Midbrain (tissue), 1 donor: ENCODE measurements at places on chromosomes 16 and 17.

- peak; percentile 22 for DNase-seq
These were observed 8.6 kb downstream of the RIPOR1 start for GRCh38 chr16:67537270-67537635.

DNA sequence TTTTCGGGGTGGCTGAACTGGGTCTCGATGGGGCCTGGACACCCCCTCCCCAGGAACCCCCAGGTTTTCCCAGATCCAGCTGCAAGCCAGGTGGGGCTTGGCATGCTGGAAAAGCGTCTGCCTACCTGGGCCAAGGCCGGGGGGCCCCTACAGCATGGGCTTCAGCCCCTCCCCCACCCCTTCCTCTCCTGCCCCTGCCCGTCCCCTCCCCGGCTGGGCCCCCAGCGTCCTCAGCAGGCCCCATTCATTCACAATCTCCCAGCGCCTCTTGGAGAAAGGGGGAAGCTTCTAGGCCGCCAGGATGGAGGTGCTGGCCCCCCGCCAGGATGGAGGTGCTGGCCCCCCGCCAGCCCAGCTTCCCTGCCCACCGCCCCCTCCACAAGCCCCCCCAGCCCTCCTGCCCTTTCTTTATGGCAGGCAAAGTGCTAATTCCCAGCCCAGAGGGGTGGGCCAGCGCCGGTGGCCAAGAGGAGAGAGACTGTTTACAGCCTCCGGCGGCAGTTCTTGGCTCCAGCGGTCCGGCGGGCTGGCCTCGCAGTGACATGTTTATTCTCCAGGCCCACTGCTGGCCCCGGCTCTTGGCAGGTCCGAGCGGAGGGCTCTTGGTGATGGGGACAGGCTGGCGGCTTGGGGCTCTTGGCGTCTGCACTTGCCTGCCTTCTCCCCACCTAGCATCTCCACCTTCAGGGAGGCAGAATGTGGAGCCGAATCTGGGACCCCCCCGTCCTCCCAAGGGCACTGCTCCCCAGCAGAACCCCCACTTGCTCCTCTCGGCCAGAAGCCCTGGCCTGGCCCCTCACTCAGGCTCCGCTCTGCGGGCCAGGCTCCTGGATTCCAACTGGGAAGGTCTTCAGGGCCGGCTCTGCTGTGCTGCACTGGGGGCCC lies 94.4 kb upstream of the CIBAR2 start:
- DNase-seq: peak; percentile 73

GRCh38 chr16:85556456-85557082 lies 56.6 kb upstream of the GSE1 start:
- no peak for DNase-seq

GRCh38 chr17:41140360-41141131 lies at the start of gene KRTAP4-6:
Gene KRTAP4-6 (minus strand): TSS chr17:41140544. CDS start chr17:41140487, 57 bp downstream.
- no peak for DNase-seq

- peak; percentile 15 for DNase-seq
These were observed 699 bp downstream of the MPRIP start for GRCh38 chr17:17042851-17043460.

GRCh38 chr17:27873746-27874145 lies 19.4 kb downstream of the LYRM9 start:
- DNase-seq: no peak

DNA sequence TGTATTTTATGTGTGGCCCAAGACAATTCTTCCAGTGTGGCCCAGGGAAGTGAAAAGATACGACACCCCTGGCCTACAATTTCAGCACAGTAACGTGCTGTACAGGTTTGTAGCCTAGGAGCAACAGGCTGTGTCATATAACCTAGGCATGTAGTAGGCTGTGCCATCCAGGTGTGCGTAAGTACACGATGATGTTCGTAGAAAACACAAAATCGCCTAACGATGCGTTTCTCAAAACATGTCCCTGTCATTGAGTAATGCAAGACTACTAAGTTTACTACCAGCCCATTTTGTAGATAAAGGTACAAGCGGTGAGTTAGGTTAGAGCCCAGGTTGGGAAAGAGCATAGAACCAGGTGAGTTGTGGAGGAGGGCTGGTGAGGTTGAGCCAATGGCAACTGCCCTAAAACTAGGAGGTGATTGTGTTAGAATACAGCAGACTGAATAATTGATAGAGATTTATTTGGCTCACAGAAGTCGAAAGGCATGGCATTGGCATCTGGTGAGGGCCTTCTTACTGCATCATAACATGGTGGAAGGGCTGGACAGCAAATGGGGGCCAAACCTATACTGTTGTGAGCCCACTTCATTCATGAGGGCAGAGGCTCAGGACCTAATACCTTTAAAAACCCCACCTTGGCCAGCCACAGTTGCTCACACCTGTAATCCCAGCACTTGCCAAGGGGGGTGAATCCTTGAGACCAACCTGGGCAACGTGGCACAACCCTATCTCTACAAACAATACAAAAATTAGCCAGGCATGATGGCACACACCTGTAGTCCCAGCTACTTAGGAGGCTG lies 4.2 kb downstream of the EIF1 start:
- DNase-seq: no peak

- no peak for DNase-seq
These were observed 24.6 kb upstream of the FAAP100 start for GRCh38 chr17:81576621-81577277.
